B cell (primary cell): ENCODE measurements at places on chromosomes 5 and 9.

GRCh38 chr9:37324691-37325490 lies 97.6 kb upstream of the GRHPR start:
- DNase-seq = peak; percentile 82

DNA sequence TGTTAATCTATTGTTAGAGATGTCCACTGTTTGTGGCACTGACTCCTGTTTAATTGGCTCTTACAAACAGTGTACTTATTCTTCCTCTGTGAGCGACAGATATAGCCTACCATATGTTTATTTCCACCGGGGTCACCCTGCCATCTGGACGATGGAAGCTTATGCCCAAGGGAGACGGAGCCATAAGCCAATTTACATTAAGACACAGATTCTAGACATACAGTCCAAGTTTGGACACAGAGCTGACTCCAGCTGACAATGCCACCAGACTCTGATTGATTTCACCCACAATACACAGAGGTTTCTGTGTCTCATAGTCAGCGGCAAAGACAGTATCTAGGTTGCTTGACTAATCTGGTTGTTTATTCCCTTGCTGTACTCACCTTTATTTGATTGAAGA lies 198.9 kb downstream of the ENC1 start:
- no peak for DNase-seq

- DNase-seq = peak; percentile 67
Measured at GRCh38 chr5:473551-474192, 30.7 kb downstream of the EXOC3 start.

DNA sequence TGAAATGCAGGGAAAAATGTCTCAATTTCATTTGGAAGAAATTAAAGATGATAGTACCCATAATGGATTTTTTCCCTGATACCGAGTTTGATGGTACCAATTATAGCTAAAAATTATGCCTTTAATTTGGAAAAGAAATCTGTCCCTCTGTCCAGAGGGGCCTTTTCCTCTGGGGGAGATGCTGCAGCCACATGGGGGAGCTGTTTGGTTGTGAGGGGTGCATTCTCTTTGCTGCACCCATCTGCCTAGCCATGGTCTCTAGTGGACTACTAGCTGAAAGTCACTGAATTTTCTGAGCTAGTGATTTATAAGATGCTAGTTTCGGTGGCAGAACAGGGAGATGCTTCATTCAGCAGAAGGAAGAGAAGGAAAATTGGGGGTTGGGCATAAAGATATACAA lies 9.6 kb downstream of the SEC61B start:
- DNase-seq = peak; percentile 52

DNA sequence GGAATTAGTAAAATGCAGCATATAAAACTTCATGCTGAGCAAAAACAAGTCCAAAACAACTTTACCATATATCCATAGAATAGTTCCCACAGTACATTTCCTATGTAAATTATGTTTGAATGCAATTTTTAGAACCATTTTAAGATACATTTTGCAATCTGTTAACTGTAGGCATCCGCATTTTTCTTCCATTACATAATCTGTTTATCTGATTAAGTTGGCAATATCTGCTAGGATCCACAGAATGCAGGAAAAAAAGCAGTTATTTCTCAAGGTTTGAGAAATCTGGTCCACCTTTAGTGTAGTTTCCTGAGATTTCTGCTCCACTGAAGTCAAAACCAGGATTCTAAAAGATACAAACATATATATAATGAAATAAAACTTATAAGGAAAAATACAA lies 6.2 kb downstream of the NUDCD2 start:
- DNase-seq = no peak
